NCI-H82 (cell line): ENCODE measurements at places on chromosomes 3 and 15.
A peak's percentile ranks its signal among the peaks of the same experiment; 100 is the strongest.

DNA sequence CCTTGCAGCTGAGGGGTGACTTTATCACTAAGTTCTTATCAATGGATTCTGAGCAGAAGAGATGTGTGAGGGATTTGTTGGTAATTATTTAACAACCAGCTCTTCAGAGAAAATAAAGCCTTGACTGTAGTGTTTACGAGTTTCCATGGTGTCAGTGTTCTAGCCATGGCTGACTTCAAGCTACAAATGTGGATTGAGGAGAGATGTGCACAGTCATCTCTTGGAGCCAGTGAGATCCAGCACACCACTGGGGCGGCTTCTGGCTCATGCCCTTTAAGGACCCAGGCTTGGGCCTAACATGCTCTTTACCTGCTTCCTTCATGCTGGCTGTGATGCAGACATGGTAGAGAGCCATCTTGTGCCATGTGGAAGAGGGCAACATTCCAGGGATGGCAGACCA, 145.6 kb upstream of the MRPS22 start:
- DNase-seq: no peak

GRCh38 chr15:101459579-101460300, 29.8 kb downstream of the PCSK6 start:
- DNase-seq: no peak

DNA sequence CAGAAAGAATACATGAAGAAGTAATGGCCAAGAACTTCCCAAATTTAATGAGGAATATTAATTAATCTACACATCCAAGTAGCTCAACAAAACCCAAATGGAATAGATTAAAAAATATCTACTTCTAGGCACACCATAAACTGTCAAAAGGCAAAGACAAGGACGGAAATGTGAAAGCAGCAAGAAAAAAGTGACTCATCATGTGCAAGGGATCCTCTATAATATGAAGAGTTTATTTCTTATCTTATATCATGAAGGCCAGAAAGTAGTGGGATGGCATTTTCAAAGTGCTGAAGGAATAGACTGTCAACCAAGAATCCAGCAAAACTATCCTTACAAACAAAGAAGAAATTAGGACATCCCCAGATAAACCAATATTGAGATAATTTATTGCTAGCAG, 73.9 kb upstream of the PRICKLE2 start:
- no peak for DNase-seq

DNA sequence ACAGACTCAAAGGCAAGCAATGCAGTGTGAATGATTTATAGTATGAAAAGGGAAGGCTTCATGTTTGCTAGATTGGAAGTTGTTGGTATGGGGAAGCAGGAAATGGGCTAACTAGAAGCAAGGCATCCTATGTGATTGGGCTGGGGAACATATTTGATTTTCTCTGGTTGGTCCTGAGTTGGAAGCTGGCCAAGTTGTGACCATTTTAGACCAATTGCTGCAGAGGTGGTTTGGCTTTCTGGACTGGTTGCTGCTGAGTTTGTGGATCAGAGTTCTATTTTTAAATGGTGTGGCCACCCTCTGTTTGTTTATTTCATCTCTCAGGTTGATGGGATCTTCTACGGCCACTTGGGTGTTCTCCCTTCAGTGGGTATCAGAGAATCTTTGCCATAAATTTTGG, 39.7 kb downstream of the NUDT16 start:
- DNase-seq: no peak

- no peak for DNase-seq
These were observed at the start of gene CAPN3 for GRCh38 chr15:42359249-42359648. Gene CAPN3, plus strand, starts transcription at chr15:42359501. Its CDS starts 305 bp downstream, at chr15:42359806.

GRCh38 chr15:99681990-99682389, 51.2 kb downstream of the LYSMD4 start:
- DNase-seq: no peak

- DNase-seq: peak; percentile 67
These were observed 6.0 kb upstream of the SLC28A1 start for GRCh38 chr15:84878504-84878903.

- DNase-seq: no peak
These were observed 55.5 kb downstream of the NCEH1 start for GRCh38 chr3:172655388-172655787.

- DNase-seq: no peak
These were observed 111.8 kb downstream of the IGF2BP2 start for GRCh38 chr3:185713015-185713414.

GRCh38 chr15:70060993-70061305, 36.8 kb downstream of the TLE3 start:
- DNase-seq: no peak

- no peak for DNase-seq
These were observed 63.7 kb upstream of the DAZL start for GRCh38 chr3:16668776-16669545.

- DNase-seq: no peak
These were observed 5.9 kb downstream of the SYNM start for GRCh38 chr15:99110581-99111320.

DNA sequence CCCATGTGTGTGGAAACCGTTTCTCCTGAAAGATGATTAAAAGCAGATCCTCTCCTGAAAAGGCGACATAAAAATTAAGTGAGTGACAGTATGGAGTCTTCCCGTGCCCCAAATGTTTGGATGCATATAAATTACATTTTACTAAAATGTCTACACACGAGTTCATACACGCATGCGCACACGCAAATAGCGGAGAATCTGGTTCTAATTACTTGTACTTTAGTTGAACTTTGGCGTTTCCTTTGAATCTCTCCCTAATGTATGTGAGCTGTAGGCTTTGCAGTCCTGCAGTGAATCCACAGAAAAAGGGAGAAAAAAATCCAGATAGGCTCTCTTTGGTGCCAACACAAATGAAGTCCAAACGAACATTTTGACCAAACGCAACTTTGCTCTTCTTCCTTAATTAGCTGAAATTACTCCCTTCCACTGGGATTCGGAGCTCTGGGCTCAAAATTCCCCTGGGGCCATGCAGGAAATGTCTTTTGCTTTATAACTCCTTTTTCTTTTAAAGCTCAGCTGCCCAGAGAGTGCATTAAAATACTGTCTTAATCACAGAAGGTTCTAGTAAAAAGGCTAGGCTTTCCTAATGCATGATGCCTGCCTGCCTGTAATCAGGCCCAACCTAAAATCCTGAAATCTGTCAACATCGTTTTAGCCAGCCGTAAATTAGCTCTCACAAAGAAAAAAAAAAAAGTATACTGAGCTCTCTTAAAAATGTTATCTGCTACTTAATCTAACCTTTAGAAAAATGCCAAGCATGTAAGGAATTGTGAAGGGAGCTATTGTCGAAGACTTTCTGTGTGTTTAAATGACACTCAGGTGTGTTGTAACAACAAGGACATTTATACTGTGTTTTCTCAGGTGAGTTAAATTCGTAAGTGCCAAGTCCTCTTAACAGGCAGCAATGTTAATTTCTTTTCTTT, 26.2 kb downstream of the RARB start:
- no peak for DNase-seq

DNA sequence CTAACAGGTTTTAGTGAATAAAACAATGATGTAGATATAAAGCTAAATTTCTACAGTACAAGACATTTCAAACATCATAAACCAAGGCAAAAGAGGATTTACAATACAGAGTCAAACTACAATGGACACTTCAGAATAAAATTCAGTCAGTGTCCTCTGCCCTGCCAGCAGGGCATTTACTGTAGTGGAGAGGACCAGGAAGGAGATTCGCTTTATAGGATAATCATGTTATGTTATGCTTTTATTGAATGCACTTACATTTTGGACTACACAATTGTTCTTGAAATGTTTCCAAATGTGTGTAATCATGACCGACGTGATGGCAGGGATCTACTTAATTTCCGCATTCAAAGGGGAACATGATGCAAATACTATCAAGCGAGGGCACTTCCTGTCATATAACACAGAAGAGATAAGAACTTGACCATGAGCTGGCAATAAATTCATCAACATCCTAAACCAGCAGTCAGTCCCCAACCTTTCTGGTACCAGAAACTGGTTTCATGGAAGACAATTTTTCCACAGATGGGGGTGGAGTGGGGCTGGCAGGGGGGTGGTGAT, 925.6 kb downstream of the FHIT start:
- DNase-seq: no peak

- DNase-seq: peak; percentile 91
These were observed at the start of gene FBXL2 for GRCh38 chr3:33277193-33277882. Gene FBXL2, plus strand, starts transcription at chr3:33277442. Its CDS starts 71 bp downstream, at chr3:33277513.

GRCh38 chr15:97126553-97127233, 796.2 kb downstream of the NR2F2 start:
- peak; percentile 58 for DNase-seq

DNA sequence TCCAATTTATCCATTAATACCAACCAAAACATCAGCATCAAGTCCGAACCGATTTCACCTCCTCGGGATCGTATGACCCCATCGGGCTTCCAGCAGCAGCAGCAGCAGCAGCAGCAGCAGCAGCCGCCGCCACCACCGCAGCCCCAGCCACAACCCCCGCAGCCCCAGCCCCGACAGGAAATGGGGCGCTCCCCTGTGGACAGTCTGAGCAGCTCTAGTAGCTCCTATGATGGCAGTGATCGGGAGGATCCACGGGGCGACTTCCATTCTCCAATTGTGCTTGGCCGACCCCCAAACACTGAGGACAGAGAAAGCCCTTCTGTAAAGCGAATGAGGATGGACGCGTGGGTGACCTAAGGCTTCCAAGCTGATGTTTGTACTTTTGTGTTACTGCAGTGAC, 20.8 kb downstream of the LYSMD4 start:
- no peak for DNase-seq

DNA sequence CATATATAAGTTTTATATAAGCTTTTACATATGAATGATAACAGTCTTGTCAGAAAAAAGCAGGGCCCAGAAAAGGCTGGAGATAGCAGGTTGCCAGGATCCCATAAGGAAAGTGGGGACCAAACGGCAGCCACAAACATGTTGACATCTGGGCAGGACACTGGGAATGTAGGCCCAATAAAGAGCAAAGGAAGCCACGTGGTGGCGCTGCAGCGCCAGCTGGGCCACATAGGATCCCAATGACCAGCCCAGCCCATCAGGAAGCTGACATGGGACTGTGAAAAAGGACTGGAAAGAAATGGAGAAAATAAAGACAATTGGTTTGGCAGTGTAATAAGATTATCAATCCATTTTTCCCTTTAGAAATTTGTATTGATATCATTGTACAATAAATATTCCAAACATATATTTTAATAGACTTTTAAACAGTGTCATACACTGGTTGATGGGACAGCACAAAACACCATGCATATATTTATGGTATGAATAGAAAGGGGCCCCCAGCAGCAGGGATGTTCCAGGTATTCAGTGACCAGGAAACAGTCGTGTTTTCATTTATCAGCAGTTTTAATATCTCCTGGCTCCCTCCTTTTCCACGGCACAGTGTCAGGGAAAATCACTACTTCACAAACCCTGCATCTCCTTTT, 89.0 kb upstream of the STRIT1 start:
- peak; percentile 91 for DNase-seq

DNA sequence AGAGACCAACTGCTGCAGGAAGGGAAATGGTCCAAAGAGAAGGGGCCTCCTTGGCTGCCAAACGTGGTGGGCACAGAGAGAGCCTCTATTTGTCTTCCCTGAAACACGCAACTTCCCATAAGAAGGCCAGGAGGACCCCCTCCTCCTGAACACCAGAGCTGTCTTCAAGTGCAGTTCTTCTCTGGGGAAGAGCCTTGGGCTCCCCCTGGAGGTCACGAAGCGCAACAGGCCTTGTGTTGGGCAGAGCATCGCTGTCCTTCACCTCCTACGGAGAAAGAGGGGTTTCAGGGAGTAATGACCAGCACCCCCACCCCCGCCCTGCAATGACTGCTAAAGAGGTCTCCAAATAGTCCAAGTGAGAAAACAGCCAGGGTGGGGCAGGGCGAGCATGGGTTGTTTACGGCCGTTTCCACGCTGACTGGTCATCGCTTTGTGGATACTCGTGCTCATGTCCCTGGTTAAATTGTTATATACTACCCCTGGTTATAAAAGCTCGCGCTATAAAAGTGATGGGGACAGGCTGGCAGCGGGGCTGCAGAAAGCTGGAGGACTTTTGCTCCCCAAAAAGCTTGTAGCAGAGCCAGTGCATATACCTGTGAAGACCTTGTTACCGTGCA, 397.5 kb upstream of the ATP10A start:
- peak; percentile 67 for DNase-seq

- DNase-seq: no peak
These were observed 16.7 kb downstream of the WDR48 start for GRCh38 chr3:39068556-39068955.
